ENCODE measurements at places on chromosomes 7 and 10.

DNA sequence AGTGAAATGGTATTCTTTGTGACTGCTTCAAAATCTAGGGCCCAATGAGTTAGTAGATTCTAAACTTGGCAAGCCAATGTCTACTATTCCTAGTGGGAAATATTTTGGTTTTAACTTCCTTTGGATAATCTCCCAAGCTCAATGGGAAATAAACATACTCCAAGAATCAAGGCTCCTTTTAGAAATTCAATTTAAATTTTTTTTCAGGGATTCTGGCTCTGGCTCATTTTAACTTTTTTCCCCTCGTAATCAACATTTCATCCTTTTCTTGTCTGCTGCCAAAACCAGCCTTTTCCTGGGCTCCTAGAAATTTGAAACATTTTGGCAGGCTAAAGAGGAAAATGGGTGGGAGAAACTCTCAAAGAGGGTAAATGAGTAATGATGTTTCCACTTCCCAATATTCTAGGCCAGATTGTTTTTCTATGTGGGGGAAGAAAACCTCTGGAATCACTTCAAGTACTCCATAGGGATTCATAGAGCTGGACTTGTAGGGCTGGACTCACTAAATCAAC lies 85.6 kb upstream of the AGR3 start:
- no peak for DNase-seq

DNA sequence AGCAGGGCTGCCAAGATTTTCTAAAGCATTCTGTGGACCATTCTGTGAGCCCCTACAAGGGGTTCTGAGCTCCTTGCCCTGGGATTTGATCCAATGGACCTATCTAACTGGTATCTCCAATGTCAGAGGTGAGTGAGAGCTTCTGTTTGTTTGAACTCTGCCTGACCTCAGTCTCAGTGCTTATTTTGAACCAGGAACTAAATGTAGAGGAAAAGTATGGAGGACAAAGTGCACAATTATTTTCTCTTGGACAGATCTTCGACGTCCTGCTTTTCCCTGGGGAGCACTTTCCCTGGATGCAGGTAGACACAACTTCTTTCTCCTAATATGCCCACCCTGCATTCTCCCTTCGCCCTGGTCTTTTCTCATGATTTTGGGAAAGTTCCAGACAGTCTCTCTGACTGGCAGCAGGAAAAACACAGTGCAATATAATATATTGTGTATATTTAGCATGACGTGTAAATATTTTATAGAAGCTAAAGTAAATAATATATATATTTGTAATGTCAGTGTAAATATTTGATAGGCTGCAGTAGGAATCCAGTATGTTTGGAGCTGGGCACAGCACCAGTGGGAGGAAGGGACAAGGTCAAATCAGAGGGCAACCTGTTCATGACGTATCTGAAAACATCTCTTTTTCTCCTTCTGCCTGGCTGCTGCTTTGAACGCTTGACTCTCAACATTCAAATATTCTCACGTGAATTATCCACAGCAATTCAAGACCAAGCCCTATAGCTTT lies 184.0 kb upstream of the LYZL1 start:
- DNase-seq = no peak

DNA sequence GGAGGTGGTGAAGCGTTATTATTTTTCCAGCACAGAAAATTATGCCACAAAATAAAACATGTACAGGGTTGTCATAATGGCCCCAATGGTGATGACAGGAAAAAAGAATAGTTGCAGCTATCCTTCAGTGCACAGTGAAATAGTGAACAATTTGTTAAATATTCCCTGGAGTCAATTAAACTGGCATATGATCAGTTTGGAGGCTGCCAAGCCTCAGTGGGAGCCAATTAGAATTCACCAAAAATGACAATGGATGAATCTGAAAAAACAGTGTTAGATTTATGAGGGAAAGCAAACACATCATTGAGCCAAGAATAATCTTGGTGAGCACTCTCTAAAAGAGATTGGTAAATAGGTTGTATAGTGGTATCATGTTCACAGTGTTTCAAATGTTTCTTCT lies 146.3 kb downstream of the OTUD1 start:
- no peak for DNase-seq

GRCh38 chr10:112426111-112426510 lies 20.6 kb downstream of the ZDHHC6 start:
- DNase-seq = no peak

DNA sequence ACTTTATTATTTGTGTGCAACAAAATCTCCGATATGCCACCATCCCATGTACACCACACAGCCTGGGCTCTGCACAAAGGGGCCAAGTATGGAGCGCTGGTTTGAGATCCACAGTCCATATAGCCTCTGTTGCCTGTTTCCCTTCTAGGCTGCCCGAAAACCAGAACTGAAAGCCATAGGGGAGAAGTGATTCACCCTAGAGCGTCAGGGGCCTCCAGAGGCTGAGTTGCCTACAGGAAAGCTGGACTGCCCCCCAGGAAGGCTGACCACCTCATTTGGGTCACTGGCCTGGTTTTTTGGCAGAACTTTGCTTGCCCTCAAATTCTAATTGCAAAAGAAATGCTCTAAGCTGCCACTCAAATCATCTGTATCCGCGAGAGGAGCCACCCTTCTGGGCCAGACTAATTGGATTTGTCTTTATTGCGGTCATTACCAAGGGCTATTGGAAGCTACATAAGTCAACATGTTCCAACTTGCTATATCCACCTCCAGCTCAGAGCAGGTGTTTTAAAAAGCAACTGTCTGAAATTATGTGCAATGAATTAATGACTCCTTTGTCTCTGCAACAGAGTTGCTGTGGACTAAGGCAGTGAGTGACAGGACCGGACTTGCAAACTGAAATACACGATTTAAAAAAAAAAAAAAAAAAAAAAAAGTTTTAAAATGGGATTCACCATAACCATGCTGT lies 28.3 kb upstream of the FRMD4A start:
- no peak for DNase-seq

DNA sequence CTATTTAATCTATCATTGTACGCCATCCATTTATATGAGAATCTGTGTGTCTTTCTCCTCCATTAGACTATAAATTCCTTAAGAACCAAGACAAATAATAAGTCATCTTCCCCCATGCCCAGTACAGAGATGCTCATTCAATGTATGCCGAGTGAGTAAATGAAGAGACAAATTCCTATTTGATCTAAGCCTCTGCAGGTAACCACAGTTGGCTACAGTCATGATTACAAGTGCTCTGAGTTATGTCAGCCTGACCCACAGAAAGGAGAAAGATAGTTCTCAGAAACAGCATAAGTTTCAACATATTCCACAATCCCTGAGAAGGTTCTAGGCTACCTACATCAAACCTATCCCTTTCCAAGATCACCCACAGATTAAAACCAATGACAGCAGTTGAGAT lies 46.1 kb downstream of the MPP7 start:
- no peak for DNase-seq

DNA sequence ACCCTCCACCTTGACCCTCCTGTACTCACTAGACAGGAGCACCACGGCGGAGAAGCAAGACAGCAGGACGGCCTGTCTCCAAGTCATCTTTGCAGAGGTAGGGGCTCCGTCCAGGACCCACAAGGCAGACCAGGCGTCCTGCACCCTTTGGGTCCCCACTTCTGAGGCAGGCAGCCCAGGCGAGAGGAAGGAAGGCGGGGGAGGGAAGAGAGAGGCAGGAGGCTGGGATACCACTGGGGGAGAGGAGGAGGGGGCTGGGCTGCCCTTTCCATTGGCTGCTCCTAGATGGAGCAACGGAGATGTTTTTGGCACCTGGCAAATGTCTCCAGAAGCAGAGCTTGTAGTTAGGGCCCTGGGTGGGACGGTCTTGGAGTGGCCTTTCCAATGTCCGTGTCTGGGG lies at the start of gene UCMA:
UCMA (minus strand) TSS at position 203 of the 400 bp plus-strand sequence; CDS start at position 87, 116 bp downstream.
- DNase-seq = no peak

GRCh38 chr7:47411281-47411869 lies 170.5 kb downstream of the TNS3 start:
- no peak for DNase-seq

- no peak for DNase-seq
Observed at GRCh38 chr7:10128748-10129147, 844.9 kb upstream of the PHF14 start.

- no peak for DNase-seq
Observed at GRCh38 chr7:116222501-116222900, 12.2 kb downstream of the TES start.

DNA sequence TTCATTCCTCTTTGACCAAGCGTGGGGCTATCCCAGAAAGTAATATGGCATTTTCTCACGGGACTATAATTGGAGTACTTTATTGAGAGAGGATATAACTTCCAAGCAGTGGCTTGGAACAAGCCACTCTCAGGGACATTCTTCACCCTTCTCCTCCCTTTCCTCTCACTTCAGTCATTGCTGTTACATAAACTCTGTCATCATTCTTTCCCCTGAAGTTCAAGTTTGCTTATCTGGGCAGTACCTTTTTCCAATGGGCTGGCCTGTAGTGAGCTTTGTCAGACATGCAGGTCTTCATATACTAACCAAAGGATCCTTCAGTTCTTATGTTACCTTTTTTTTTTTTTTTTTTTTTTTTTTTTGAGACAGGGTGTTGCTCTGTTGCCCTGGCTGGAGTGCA lies 58.7 kb upstream of the KMT2E start:
- DNase-seq = no peak

DNA sequence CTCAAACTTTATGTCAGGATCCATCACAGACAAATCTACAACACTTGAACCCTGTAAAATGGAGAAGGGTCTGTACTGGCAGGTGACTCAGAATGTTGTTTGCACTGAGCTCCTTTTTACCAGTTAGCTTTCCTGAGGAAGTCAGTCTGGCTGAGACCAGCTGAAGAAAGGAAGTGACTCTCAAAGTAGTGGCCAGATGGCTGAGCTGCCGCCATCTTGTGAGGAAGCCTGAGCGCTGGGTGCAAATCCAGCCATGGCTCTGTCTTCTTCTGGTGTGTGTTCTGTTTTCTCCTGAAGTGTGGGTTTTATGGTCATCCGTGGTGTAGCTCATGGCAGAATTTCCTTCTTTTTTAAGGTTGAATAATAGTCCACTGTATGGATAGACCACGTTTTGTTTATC lies 25.5 kb upstream of the ECHDC3 start:
- no peak for DNase-seq

- DNase-seq = no peak
Observed at GRCh38 chr7:81414411-81414810, 355.4 kb downstream of the HGF start.

DNA sequence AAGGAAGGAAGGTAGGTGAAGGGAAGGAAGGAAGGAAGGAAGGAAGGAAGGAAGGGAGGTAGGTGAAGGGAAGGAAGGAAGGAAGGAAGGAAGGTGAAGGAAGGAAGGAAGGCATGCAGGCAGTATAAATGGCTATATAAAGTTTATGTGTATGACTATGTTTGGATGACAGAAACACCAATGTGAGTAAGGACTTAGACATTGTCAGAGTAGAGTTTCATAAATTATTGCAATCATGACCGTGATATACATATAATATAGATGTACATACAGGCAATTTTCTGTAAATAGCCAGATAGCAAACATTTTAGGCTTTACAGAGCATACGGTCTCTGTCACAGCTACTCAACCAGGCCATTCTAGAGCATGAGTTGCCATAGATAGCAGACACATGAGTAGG lies 133.8 kb upstream of the AKR1E2 start:
- DNase-seq = no peak

- no peak for DNase-seq
Observed at GRCh38 chr10:96541921-96542320, 28.2 kb upstream of the TLL2 start.

DNA sequence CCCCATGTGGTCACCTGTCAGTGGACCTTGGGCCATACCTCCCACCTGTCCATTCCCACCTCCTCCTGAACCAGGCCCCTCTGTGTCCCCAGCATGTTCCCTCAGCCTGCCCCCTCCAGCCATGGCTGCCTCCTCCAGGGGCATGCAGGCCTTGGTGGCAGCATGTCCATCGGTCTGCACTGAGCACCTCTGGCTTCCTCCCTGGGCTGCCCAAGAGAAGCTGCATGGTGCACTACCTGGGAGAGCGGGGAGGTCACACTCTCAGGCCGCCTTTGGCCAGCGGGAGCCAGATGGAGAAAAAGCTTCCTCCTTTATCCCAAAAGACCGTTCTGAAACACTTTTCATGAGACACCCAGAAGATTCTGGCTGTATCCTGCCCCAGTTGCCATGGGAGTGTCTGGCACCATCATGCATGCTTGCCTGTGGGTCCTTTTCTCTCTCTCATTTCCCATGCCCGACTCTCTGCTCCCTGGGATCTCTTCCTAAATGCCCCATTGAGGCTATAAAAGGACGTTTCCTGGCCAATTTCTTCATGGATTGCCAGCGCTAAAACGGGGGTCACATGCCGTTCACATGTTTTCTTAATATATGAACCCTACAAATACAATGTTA lies 45.5 kb upstream of the MGMT start:
- no peak for DNase-seq

- DNase-seq = no peak
Observed at GRCh38 chr7:139994356-139994755, 68.4 kb downstream of the PARP12 start.

DNA sequence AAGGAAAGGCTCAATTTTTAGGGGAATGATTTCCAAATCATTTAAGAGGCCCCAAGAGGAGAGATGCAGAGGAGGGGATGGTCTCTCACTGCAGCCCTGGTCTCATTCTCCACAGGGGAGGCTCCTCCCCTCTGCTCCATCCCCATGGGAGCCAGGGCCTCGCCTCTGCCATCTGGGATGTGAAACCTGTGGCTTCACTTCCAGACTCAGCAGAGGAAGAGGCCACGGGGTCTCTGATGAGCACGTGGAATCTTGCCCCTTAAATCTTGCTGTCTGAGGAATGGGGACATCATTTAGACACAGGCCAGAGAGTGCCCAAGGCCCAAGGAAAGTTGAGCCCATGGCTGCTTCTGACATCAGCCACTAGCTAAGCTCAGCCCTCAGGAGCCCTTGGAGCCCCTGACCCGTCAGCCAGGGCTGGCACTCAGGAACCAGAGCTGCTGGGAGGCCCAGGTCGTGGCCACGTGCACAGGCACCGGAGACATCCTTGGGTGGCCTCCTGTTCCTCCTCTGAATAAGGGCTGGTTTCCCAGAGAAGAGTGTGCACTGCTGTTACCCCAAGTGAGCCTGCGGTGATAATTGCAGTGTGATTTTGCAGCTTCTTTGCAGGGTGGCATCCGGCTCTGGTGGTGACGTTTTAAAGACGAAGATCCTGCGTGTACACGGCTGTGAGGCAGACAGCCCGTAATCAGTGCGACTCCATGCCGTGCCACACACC lies 50.5 kb downstream of the VIPR2 start:
- no peak for DNase-seq

GRCh38 chr7:3957472-3958108 lies 656.5 kb downstream of the SDK1 start:
- no peak for DNase-seq

DNA sequence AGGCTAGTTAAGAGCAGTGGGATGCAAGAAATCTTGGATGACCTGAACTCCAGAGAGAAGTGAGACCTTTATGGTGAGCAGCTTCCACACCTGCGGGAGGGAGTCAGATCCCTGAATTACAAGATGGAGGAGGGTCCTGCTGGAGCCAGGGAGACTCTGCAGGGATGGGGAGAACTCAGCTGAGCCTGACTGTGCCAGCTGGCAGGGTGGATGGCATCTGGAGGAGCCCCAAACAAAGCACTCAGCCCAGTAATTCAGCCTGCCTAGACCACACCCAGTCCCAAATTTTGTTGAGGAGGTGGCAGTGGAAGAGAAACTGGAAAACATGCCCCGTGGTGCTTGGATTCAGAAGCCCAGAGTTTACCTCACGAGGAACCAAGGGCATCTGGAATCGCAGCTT lies 208.2 kb downstream of the WDR11 start:
- DNase-seq = no peak

- no peak for DNase-seq
Observed at GRCh38 chr10:115659616-115660015, 566.5 kb downstream of the ATRNL1 start.

GRCh38 chr7:132745510-132745909 lies 169.2 kb upstream of the PLXNA4 start:
- DNase-seq = no peak
